ENCODE measurements at places on chromosomes 3 and 15. TPM values are rescaled to one million over a fixed set of nuclear protein-coding genes. Genes with fewer than 3 reads are reported as not detected.

GRCh38 chr3:21020681-21021080 is 730.3 kb downstream of the ZNF385D start:
- no peak overlapping the region for H3K4me3 ChIP-seq
- no peak for DNase-seq
- H3K36me3 ChIP-seq = no peaks in the 10 kb centered on the region
- H3K27me3 ChIP-seq = no peaks in the 10 kb centered on the region
- H3K4me1 ChIP-seq = no peaks in the 10 kb centered on the region

DNA sequence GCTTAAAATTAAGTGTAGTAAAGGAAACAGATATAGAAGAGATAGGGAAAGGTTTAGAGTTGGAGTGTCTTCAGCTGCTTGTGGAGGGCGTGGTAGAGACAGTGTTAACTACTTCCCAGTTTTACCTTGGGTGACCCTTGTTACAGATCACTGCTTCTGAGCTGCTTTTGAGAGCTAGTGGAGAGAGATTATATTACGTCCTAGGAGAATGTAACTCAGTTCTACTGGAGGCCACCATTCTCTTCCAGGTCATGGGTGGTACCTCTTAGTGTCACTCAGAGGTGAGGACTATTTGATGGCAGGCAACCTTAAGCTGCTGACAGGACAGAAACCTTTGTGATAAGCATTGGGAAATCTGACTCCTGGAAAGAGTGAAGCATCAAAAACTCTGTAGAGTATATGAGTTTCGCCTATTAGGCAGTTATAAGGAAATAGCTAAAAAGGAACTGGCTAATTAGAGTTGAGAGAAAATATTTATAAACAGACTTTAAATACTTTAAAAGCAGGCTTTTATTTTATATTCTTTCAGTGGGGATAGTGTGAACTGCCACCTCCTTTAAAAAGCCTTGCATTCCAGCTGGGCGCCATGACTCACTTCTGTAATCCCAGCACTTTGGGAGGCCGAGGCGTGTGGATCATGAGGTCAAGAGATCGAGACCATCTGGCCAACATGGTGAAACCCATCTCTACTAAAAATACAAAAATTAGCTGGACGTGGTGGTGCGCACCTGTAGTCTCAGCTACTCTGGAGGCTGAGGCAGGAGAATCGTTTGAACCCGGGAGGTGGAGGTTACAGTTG is 106.5 kb downstream of the ZNF609 start:
- H3K4me3 ChIP-seq = no peak overlapping the region
- H3K27me3 ChIP-seq = no peaks in the 10 kb centered on the region
- no peak for DNase-seq

GRCh38 chr3:138724443-138724842 is 110.3 kb downstream of the PIK3CB start:
- no peak overlapping the region for H3K27ac ChIP-seq
- no peaks in the 10 kb centered on the region for H3K27me3 ChIP-seq
- no peak for DNase-seq
- peaks cover 7% of the 10 kb centered on the region for H3K36me3 ChIP-seq

- H3K4me3 ChIP-seq = no peak overlapping the region
- H3K27ac ChIP-seq = no peak overlapping the region
- peaks cover under 1% of the 10 kb centered on the region for H3K27me3 ChIP-seq
- no peaks in the 10 kb centered on the region for H3K36me3 ChIP-seq
- H3K4me1 ChIP-seq = no peaks in the 10 kb centered on the region
These were observed 400.8 kb upstream of the THBS1 start for GRCh38 chr15:39180030-39180429.

Gene SPSB4
- 1.0 TPM for total RNA-seq
